ENCODE measurements at places on chromosomes 6 and 20. TPM values are rescaled to one million over a fixed set of nuclear protein-coding genes. Genes with fewer than 3 reads are reported as not detected.

DNA sequence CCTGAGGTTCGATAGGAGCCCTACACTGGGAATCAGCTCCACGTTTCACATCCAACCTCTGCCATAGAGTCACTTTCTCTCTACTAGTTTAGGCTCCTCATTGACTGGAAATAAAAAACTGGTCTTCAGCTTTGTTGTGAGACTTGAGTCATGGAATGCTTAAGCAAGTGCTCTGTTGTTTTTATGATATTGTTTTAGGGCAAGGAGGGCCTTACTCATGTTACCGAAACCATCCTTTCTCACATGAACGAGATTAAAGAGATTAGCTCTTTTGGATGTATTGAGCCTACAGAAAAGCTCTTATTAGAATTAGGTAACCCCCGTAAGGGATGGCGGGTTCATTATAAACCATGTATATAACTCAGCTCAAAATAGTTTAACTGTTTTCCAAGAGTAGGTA is 6.9 kb upstream of the MOCS1 start:
- no peak for DNase-seq

Gene SLC17A2
- not detected for total RNA-seq

- no peak for DNase-seq
Observed at GRCh38 chr6:100809346-100809745, 71.8 kb downstream of the ASCC3 start.

DNA sequence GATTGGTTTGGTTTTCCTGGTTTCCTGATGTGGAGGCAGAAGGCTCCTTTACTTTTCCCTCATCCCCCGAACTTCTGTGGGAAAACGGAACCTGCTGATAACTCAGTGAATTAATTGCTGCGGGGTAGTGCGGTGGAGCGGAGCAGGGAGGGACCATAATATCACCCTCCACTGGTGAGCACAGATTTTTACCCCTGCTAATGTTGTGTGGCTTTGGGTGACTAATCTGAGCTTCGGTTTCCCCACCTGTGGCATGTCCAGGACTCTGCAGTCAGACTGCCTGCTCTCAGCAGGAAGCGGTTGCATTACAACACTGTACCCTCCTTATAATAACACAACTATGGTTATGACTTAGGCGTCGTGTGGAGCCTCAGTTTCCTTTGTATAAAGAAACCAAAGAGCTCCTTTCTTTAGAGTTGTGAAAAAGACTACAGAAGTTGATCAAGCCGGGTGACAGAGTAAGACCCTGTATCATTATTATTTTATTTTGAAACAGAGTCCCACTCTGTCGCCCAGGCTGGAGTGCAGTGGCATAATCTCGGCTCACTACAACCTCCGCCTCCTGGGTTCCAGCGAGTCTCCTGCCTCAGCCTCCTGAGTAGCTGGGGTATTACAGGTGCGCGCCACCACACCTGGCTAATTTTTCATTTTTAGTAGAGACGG is 2.2 kb upstream of the ID1 start:
- DNase-seq, result no peak

GRCh38 chr20:61850926-61851900 is 214.5 kb downstream of the TAF4 start:
- DNase-seq, result no peak

DNA sequence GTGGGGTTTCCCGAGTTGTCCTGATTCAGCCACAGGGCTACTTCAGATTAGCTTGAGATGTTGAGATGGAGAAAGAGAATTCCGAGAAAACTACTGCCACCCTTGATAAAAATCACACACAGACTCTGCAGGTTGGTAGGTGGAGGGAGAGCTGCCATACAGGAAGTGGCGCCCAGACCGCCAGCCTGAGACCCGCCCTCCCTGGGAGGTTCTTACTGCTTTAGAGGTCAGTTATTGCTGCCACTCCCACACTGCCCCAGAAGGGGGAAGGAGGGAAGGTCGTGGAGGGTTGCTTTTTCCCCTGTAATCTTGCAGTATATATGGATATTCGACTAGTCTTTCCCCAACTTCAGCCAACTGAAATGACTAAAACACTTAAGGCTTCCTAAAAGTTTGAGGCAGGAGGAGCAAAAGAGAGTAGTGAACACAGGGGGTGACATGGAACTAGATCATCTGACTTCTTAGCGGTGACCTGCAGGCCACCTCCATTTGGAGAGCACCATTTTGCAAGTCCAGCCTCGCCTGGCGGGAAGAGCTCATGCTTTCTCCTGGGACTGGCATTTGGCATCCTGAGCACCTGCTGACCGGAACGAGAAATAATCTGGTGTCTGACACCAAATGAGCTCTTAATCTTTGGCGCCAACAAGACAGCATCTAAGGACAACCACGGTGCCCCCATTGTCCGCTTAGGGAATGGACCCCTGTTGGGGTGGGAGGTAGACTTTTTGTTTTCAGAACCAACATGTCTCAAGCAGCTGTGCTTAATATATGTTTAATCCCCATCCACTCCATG is 35.7 kb upstream of the SLC22A1 start:
- no peak for DNase-seq

- DNase-seq, result no peak
Observed at GRCh38 chr6:150835620-150836019, 29.9 kb upstream of the MTHFD1L start.

DNA sequence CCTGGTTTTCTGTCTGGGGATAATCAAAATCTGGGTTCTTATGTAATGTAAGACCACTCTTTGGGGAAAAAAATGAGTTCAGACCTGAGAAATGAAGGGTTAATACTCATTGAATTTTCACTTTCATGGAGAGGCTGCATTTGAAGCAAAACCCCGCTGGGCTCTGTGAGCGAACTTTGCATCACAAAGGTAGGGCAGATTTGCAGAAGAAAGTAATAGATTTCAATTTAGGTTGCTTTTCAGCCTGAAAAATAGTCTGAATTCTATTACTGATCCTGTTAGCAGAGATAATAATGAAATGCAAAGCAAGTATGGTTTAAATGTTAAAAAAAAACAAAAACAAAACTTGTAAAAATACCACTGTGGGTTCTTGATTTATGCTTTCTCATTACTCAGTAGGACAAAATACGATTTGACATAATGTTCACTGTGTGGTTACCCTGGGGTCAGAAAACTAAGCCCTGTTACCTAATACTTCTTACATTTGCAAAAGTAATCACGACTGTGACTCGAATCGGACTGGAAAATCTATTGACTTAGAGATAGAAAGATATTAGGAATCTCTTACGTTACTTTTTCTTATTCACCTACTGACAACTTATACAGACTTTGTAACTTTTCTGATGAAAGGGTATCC is 72.2 kb downstream of the UST start:
- no peak for DNase-seq

GRCh38 chr6:100171533-100172321 is 177.7 kb upstream of the MCHR2 start:
- DNase-seq, result no peak

Gene KIF16B
- 10.6 TPM for total RNA-seq

DNA sequence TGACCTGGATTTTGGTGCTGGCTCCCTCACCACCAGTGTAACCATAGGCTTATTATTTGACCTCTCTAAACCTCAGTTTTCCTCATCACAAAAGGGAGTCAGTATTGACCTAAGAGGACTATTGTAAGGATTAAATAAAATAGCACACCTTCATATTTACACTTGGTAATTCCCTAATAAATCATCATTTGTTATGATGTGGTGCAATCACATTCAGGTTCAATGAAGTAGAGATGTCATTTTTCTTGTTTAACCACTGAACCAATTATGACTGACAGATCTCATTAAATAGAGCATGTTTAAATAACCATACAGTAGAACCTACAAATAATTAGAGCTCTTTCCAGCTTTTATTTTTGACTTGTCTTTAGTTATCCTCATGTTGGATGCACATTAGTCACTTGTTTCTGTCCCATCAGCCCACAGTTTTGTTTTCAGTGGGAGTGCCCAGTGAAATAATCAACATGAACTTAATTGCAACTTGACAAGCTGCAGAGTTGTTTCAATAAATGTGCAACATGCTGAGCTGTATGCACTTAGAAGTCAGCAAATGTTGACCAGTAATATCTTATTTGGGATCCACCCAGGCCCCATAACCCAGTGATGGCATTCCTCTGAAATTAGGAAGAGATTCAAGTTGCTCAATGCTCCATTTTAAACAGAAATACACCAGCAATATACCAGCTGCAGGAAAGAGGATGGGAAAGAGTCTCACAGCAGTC is 451.7 kb upstream of the MARCKS start:
- no peak for DNase-seq

- DNase-seq, result no peak
Observed at GRCh38 chr20:51488331-51488730, 54.2 kb downstream of the NFATC2 start.

DNA sequence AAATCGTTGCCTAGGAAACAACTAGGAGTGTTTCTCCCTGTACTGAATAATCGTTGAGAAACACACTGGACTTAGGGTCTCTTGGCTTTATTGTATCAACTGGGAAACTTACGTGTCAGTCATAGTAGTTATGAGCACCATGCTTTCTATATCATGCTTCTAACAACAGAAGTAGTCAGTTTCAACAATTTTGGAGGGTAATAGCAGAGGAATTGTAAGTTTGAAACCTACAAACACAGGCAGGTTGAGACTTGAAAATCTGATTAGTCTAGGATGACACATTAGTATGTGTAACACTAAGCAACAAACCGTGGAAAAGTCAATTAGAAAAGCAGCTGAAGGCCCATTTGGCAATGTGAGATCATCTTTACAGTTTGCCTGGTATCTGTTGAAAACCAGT is 43.9 kb upstream of the FABP7 start:
- DNase-seq, result no peak

Gene SERPINB6
- total RNA-seq, result 112 TPM

GRCh38 chr20:59371431-59371830 is 71.0 kb downstream of the EDN3 start:
- no peak for DNase-seq

DNA sequence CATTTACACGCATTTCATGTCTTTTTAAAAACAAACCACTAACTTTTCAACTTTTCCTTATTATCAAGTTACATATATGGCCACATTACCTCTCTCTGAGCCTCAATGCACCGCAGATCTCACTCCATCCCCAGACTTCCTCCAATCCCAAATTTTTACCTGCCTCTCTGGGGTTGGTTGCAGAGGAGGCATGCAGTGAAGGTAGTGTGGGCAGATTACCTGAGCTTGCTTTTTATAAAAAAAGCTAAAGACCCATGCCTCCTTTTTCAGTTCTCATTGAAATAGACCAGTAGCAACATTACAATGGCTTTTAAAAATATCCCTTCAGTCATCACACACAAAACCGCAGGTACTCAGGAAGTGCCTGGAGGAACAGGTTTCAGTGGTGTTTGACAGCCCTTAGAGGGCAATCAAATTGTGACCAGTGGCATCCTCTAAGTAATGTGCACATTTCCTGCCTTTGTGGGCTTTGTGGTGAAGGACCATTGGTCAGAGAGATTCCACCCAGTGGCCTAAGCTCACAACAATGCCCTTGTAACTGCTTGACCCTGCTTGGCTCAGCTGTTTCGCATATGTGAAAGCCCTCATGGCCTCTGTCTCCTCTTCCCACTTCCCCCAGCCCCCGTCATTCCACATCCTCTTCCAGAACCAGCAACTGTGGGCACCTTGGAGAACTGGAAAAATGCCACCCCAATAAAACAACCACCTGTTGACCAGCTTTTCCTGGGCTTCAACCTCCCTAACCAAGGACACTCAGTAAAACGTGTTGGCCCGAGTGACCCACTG is 30.2 kb upstream of the IL17A start:
- DNase-seq, result no peak

Gene AHI1
- 9.9 TPM for total RNA-seq

Gene TGM3
- not detected for total RNA-seq

Gene WFDC9
- total RNA-seq, result not detected

GRCh38 chr6:13725570-13725969 is 13.9 kb upstream of the RANBP9 start:
- DNase-seq, result no peak

- no peak for DNase-seq
Observed at GRCh38 chr20:20851385-20851784, 138.9 kb upstream of the RALGAPA2 start.

Gene ARG1
- not detected for total RNA-seq

Measured in pulmonary artery endothelial cell (primary cell).